ENCODE measurements at places on chromosomes 2 and 18. TPM values are rescaled to one million over a fixed set of nuclear protein-coding genes. Genes with fewer than 3 reads are reported as not detected.

The THSD7B gene
- not detected for total RNA-seq

- DNase-seq, result no peak
Observed at GRCh38 chr18:22753130-22753831, 179.8 kb upstream of the RBBP8 start.

GRCh38 chr2:96949701-96950350 is 36.6 kb downstream of the FAM178B start:
- no peak for DNase-seq

GRCh38 chr18:43158381-43158780 is 42.9 kb upstream of the RIT2 start:
- no peak for DNase-seq

DNA sequence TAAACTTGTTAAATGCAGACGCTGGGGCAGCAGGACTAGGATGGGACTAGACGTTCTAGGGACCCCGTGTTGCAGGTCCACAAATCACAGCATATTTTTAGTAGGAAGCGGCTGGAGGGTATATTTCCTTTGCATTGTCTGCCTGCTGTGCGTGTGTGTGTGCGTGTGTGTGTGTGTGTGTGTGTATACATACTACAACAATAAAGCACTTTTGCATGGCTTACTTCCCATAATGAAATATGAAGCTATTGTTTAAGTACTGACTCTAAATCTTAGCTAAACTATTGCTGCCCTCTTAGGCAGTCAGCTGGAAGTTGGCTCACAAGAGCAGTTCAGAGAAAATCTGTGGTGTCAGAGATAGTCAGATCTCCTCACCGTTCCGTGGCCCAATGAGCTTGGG is 133.4 kb downstream of the CABLES1 start:
- no peak for DNase-seq

DNA sequence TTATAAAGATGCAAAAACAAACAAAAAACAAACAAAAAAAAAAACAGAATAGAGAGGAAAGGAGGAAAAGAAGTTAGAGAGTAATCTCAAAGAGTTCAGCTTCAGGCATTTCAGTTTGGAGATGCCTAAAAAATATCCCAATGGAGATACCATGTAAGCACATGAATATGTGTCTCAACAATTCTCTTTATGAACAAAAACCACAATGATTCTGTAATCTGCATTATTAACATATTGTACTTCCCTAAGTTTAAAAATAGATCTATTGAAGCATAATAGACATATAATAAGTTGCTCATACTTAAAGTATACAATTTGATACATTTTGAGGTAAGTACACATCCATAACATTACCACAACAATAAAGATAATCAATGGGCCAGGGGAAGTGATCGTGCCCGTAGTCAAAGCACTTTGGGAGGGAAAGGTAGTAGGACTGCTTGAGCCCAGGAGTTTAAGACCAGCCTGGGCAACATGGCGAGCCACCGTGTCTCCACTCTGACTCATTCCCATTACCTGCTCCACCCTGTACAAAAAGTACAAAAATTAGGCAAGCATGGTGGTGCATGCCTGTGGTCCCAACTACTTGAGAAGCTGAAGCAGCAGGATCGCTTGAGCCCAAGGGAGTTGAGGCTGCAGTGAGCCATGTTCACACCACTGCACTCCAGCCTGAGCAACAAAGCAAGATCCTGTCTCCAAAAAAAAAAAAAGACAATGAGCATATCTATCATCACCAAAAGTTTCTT is 158.9 kb downstream of the ATAD2B start:
- no peak for DNase-seq
